ENCODE measurements at places on chromosomes 1 and 21.

GRCh38 chr1:104073463-104073902 is 323.8 kb downstream of the AMY1C start:
- DNase-seq = no peak

DNA sequence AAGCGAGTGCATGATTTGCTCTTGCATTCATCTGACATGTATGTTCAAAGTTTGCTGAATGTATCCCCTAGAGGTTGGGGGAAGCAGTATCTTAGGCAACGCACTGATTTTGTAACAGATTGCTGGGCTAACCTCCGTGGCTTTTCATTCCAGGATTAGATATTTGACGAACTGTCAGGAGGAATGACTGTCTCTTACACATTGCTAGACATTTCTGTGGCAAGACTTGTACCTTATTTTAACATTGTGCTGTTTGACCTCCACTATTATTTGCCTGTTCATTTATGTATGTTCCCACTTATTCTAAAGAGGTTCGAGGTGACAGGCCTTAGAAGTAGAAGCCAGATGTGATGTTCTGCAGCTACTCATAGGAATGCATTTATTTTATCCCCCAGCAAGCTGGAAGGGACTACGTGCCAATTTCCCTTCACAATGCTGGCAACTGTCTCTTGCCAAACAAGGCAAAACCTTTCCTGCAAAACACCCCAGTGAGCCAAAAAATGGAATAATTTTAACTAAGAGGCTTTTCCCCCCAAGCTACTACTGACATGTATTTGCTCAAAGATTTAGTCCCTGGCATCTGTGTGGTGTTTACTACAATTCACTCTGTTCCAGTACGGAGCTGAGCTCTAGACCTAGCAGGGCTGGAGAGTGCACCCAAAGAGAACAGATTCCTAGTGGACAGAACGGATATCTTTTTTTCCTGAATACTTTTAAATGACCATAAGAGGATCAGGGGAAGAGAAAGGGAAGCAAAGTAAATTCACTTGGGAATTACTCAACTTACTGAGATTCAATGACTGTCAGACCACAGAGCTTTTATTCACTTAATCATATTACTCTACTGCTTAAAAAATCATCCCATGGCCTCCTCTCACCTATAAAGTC is 646.2 kb downstream of the SMYD3 start:
- DNase-seq = no peak

- DNase-seq = no peak
These were observed 417.3 kb downstream of the USH2A start for GRCh38 chr1:216005916-216006315.

GRCh38 chr1:176604461-176604860 is 141.5 kb downstream of the PAPPA2 start:
- DNase-seq = no peak

DNA sequence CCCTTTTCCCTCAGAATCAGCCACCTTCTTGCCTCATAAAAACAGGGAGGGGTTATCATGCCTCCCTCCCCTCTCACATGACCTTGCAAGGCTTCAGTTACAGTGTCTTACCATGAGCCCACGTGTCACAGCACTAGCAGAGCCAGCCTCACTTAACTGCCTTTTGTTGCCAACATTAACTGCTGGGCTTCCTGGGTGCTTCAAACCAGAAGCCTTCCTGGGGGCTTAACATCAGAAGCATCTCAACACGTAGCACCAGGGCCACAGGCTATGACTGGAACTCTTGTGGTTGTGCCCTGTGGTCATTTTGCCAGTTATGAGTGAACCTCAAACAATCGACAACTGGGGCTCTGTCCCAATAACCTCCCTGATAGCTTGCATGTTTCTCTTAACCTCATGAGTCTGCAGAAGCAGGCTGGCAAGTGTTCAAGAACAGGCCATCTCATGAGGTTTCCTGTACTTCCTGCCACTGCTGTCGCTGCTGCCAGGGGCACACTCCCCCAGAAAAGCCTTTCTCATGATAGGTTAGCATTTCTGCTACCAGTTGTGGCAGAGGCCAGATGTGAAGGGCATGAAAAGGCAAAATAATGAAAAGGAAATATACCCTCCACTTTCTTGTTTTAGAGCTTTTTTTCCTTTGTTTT is 132.2 kb downstream of the GLUL start:
- DNase-seq = peak; percentile 51

- no peak for DNase-seq
These were observed 30.9 kb downstream of the SELL start for GRCh38 chr1:169680377-169681019.

DNA sequence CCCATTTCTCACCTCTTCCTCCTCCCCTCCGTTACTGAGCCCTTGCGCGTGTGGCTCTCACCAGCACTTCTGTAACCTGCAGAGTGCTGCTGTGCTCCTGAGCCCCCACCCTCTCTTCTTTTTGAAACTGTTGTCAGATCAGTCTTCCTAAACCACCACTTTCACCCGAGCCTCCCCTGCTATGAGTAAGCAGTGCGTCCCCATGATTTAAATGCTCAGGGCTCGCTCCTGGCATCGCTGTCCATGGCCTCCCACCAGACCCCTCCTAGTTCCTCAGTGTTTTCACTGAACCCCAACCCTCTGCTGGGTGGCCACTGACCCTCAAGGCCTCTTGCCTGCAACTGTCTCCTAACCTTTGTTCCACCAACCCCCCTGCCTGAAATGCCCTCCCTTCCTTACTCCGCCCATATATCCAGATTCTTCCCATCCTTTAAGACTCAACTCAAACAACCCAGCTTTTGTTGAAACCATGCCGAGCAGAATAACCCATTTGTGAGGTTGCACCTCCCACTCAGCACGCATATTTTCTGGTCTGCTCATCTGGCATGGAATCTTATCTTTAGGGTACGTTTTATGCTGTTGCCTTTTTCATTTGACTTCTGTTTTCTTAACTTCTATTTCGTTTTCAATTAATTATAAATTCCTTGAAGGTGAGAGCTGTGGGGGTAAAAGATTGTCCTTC is 64.5 kb upstream of the FAM3B start:
- no peak for DNase-seq

GRCh38 chr1:245650441-245650960 is 495.7 kb downstream of the KIF26B start:
- DNase-seq = no peak

GRCh38 chr1:219959540-219960203 is 31.3 kb upstream of the SLC30A10 start:
- DNase-seq = no peak

DNA sequence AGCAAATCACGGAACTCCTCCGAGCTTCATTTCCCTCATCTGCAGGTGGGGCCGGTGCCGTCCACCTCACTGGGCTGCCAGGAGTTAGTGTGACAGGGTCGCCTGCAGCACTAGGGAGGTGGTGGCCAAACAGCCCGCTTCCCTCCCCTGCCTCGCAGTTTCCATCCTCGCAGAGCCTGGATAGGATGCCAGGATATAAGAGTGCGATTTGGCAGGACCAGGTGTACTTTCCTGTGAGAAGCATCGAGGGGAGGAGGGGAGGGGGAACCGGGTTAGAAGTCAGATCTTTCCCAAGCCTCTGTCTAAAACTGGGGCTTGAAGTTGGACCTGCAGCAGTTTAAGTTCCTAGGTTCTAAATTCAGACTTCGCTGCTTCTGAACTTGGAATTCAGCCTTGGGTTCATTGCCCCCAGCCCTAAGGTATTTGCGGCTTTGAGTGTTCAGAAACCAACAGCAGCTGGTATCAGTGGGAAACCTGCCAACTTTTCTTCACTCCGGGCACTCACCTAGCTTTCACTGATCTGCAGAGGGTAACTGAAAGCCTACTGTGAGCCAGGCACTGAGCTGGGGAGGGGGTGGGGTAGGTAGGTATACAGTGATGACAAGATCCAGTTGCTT is 1.7 kb upstream of the JUN start:
- peak; percentile 15 for DNase-seq
